GM23338 (cell line): ENCODE measurements at places on chromosomes 11 and 22. TPM values are rescaled to one million over a fixed set of nuclear protein-coding genes. Genes with fewer than 3 reads are reported as not detected.

Gene TSGA10IP
- 1.1 and 2.0 TPM in 2 replicates for total RNA-seq

Gene MRGPRX3
- total RNA-seq: not detected in 2 replicates

Gene OR5B21
- total RNA-seq: not detected in 2 replicates

Gene C11orf52
- 1.0 TPM in 1 of 2 replicates, not detected in the other for total RNA-seq

Gene PTDSS2
- total RNA-seq: 46.6 and 145 TPM in 2 replicates

Gene SLC17A6
- 0.16 and 0.31 TPM in 2 replicates for total RNA-seq

Gene APOL4
- total RNA-seq: not detected in 2 replicates

Gene GLYAT
- 0.10 TPM in 1 of 2 replicates, not detected in the other for total RNA-seq

Gene PRAME
- not detected in 2 replicates for total RNA-seq

Gene FLRT1
- total RNA-seq: 0.54 and 1.1 TPM in 2 replicates

Gene TRIM3
- total RNA-seq: 15.0 and 21.1 TPM in 2 replicates

Gene CLDN5
- total RNA-seq: 1.4 and 3.2 TPM in 2 replicates

Gene TRPT1
- 36.9 and 40.6 TPM in 2 replicates for total RNA-seq

Gene OR52A1
- total RNA-seq: 4.3 and 4.4 TPM in 2 replicates

Gene ZNF70
- 2.6 TPM in 2 replicates for total RNA-seq

Gene SNRPD3
- total RNA-seq: 289 and 314 TPM in 2 replicates

Gene RFPL3
- not detected in 2 replicates for total RNA-seq

Gene GRIA4
- total RNA-seq: 45.5 and 71.1 TPM in 2 replicates

Gene AGBL2
- total RNA-seq: 1.6 and 5.6 TPM in 2 replicates

Gene SHISA8
- total RNA-seq: 0.62 and 5.1 TPM in 2 replicates

Gene YAP1
- total RNA-seq: 132 and 155 TPM in 2 replicates

Gene HEPHL1
- 0.04 and 0.07 TPM in 2 replicates for total RNA-seq
